ENCODE measurements at places on chromosomes 3 and 15. TPM values are rescaled to one million over a fixed set of nuclear protein-coding genes. Genes with fewer than 3 reads are reported as not detected.

The TEX55 gene
- not detected for total RNA-seq

The HESX1 gene
- 0.25 TPM for total RNA-seq

The ONECUT1 gene
- not detected for total RNA-seq

The ECE2 gene
- 2.7 TPM for total RNA-seq

The ITIH3 gene
- total RNA-seq = not detected

The ALDH1A3 gene
- total RNA-seq = 3.9 TPM

The PIGX gene
- total RNA-seq = 43.8 TPM

The IQSEC1 gene
- 19.4 TPM for total RNA-seq

The HHLA2 gene
- total RNA-seq = not detected

The CFAP20DC gene
- total RNA-seq = 1.2 TPM

The FANCD2OS gene
- total RNA-seq = not detected

The CDHR4 gene
- total RNA-seq = under 0.01 TPM

The GPR62 gene
- 0.25 TPM for total RNA-seq

The CMTM8 gene
- total RNA-seq = 0.49 TPM

The BNC1 gene
- total RNA-seq = under 0.01 TPM

The RBMS3 gene
- total RNA-seq = 7.6 TPM

The MGLL gene
- 35.7 TPM for total RNA-seq

The APOD gene
- 7.4 TPM for total RNA-seq

The SLITRK3 gene
- 10.3 TPM for total RNA-seq

The CPNE9 gene
- total RNA-seq = 0.49 TPM

The EPHB1 gene
- total RNA-seq = 29.0 TPM

The PLA2G4E gene
- total RNA-seq = not detected

The CHRD gene
- total RNA-seq = 8.6 TPM

The NTRK3 gene
- total RNA-seq = 50.9 TPM

The RETNLB gene
- not detected for total RNA-seq

The GABRR3 gene
- total RNA-seq = under 0.01 TPM

The IQCF5 gene
- total RNA-seq = not detected

The NKIRAS1 gene
- 34.2 TPM for total RNA-seq

The B3GNT5 gene
- 12.3 TPM for total RNA-seq

The GABRA5 gene
- 27.8 TPM for total RNA-seq

The KNG1 gene
- not detected for total RNA-seq

The CYP11A1 gene
- total RNA-seq = not detected

The PARP15 gene
- total RNA-seq = 0.49 TPM

The VILL gene
- total RNA-seq = 9.1 TPM

The SHC4 gene
- total RNA-seq = 5.4 TPM

The CNTN3 gene
- 28.3 TPM for total RNA-seq

The ATP13A4 gene
- 15.7 TPM for total RNA-seq

The PIGZ gene
- 3.4 TPM for total RNA-seq

The CPA3 gene
- not detected for total RNA-seq

The COL6A5 gene
- under 0.01 TPM for total RNA-seq

All from temporal lobe (tissue), 4 donors.